ENCODE measurements at places on chromosomes 1 and 21.

DNA sequence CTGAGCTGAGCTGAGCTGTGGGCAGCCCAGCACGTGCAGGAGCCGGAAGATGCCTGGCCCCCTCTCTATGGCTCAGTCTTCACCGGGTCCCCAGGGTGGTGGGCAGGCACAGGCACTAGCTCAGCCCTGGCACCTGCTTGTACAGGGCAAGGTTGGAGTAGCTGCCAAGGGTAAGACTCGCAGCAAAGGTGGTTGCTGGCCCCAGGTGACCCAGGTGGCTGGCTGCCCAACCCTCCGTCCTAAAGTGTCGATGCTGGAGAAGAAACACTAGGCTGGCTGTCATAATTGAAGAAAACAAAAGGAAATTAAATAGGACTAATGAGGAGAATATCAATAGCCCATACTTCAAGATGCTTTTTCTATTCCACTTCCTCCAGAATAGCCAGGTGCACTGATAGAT is 77.1 kb upstream of the ACTL8 start:
- DNase-seq: no peak

- peak; percentile 54 for DNase-seq
Observed at GRCh38 chr1:53477651-53478501, 18.7 kb downstream of the DMRTB1 start.

DNA sequence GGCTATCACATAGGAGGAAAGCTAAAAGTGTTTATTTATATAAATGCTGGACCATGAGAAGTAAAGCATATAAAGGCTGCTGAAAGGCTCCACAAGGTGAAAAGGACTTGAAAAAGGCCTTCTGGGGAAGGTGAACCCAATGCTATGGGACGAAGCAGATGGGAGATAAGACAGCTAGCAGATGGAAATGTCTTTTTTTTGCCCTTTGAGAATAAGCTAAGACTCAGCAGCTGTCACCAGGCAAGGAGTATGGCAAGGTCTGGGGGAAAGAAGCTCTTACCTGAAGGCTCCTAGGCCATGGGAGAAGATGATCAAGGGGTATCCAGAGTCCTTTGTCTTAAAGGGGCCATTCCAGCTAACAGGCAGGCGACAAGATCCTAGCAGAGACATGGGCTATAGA is 9.9 kb downstream of the PAFAH2 start:
- no peak for DNase-seq

GRCh38 chr1:245986404-245987218 is 520.5 kb downstream of the SMYD3 start:
- no peak for DNase-seq

DNA sequence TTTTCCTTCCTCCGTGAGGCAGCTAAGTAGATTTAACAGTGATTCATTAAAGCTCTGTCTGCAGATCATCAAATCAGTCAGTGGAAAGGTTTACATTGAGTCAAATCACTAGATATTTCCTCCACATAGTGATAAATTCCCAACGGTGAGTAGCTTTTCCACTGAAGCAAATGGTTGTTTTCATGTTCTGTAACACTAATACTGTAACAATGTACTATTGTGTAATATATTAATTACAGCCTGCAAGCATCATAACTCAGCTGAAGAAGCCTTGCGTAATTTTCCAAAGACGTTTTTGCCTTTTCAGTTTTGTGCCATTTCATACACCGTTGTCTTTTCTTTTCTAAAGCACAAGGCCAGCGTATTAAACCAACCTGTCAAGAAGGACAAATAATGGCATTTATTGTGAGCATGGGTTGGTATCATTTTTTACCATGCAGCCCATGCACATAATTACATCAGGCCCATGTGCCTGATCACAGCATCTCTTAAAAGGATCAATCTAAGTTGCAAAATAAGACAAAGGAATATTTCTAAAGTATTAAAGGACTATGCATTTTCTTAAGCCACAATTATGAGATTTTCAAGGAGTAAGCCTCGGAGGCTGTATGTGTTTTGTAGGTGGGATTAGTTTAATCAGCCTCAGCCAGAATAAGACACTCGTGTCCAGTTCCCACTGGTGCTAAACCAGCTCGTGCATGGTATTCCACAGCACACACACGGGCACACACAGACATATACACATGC is 16.7 kb upstream of the PDE9A start:
- no peak for DNase-seq

DNA sequence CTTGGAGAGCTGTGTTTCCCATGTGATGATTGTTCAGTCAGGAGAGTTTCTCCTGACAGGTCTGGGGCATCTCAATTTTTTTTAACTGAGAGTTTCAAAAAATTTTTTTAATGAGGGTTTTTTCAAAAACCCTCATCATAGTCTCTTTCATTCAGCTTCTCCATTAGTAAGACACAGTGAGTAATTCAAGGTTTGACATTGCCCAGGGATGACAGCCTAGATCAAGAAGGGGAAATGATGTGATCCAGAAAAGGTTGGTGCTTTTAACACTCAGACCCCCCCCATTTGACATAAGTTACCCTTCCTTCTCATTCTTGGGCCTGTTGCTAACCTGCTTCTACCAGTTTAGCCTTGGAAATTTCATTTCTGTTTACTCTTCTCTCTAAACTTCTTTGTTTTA is 189.4 kb upstream of the HOOK1 start:
- DNase-seq: peak; percentile 72

- DNase-seq: no peak
Observed at GRCh38 chr21:41429305-41429704, 3.3 kb downstream of the MX1 start.

- no peak for DNase-seq
Observed at GRCh38 chr1:33397125-33397506, 33.8 kb downstream of the PHC2 start.

GRCh38 chr1:158146739-158147138 is 34.0 kb upstream of the CD1D start:
- no peak for DNase-seq

DNA sequence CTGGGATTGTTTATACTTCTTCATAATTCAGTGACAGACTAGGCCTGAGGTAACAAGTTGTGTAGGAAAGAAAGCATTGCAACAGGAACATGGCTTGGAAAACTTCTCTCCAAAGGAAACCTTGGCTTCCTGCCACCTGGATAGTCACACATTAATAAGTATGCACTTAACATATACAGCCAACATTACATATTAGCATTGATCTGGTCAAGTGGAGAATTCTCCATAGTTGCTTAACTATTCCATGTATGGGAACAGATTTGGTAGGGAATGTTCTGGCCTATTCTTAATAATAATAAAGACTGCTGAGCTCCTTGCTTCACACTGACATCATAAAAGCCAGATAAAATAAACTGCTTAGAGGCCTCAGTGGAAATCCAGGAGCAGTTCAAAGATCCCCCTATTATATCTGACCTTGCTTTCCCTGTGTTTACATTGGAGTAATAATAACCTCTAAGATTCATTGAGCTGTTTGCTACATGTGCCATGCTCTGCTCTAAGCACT is 27.2 kb upstream of the NFIA start:
- peak; percentile 58 for DNase-seq

DNA sequence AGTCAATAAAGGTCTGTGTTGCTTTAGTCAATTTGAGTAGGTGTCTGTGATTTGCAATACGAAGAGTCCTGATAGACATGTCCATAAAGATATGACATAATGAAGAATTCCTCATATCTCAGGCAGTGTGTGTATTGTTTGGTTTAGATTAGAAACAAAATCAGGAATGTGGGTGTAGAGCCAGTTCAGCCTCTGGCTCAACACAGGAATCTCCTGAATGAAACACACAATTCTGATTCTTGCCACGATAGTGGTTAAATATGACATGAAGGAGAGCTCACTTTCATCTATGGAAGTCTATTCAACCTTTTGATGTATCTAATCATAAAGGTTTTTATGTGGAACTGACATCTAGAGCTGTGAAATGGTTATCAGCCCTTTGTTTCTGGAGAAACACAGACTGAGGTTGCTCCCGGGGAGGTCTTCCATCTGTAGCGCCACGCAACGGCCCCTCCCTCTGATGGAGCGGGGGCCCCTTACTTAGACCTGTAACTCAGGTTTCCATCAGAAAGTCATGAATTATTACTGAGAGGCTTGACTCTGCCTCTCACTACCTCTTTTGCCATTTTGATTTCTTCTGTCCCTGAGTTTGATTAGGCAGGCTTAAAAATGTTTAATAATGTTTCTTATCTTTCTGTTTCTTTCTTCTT is 19.5 kb downstream of the TSPAN2 start:
- no peak for DNase-seq

GRCh38 chr1:48939042-48939441 is 162.4 kb upstream of the BEND5 start:
- peak; percentile 17 for DNase-seq

DNA sequence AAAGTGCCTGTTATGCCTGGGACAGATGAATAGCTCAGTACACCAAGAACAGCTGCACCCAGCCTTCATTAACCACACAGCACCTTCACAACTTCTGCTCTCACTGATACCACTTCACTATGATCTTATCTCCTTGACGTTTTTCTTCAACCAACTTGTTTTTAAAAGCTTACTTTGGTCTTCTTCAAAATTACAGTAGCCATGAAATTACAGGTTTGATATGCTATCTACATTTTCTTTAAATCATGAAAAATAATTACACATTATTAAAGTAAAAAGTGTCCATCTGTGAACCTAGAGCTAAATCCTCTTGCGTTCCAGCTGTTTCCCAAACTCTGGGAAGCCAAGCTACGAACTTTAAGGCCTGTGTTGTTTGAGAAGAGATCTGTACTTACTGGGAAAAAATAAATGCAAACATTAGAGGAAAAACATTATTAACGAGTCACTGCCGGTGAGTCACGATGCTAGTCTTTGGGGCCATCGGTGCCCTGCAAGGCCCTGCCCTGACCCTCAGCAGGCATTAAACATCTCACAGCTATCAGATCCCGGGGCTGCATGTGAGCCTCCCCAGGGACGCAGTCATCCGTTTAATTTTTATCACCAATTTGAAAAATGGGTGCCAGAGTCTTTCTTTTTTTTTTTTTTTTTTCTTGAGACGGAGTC is 56.3 kb upstream of the GPR153 start:
- no peak for DNase-seq

DNA sequence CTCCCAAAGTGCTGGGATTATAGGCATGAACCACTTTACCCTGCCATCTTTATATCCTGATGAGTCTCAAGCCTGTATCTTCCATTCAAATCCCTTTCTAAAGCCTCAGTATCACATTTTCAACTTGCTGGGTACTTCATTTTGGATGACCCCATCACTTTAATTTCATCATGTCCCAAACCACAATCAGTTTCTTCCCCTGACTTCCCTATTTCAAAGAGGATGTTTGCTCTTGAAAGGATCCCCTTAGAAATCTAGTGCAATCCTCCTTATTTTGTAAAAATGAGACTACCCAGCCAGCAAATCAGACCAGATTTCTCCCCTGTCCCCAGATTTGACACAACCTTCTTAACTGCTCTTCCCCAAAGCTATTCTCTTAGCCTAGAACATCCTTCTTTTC is 7.0 kb upstream of the TRIT1 start:
- no peak for DNase-seq

- no peak for DNase-seq
Observed at GRCh38 chr1:191702124-191702523, 456.1 kb upstream of the RGS18 start.

- no peak for DNase-seq
Observed at GRCh38 chr1:58149271-58149812, 397.2 kb downstream of the OMA1 start.

DNA sequence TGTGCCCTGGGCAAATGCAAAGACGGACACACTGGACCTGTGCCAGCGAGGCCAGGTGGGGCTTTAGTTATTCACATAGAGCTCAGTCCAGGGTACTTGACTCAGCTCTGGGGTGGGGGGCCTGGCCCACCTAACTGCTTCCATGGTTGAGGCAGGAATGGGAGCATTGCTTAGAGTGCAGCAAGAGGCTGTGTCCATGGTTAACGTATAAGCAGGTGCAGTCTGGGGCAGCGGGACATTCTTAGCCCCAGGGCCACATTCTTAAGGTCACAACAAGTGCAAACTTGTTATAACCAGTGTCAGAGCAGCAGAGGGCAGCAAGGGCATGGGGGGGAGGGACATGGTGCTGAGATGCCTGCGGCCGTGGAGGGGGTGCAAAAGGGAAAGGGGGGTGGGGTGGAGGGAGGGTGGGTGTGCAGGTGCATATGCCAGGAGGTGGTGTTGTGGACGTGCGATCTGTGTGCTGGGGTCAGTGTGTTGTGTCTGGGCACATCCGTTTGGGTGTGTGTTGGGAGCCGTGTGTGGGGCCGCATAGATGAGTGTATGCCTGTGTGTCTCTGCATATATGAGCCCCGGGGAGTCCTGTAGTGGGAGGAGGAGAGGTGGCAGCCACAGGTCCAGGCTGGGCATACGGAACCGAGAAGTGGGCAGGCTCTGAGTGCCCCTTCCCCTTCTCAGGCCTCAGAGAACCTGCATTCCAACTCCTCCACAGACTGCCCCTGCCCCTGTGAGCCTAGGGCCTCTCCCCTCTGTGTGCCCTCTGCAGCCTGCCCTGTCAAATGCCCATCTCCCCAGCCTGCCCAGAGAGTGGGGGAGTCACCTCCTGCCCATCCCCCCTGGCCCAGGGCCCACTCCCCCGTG is 8.4 kb downstream of the KCNJ10 start:
- DNase-seq: no peak

DNA sequence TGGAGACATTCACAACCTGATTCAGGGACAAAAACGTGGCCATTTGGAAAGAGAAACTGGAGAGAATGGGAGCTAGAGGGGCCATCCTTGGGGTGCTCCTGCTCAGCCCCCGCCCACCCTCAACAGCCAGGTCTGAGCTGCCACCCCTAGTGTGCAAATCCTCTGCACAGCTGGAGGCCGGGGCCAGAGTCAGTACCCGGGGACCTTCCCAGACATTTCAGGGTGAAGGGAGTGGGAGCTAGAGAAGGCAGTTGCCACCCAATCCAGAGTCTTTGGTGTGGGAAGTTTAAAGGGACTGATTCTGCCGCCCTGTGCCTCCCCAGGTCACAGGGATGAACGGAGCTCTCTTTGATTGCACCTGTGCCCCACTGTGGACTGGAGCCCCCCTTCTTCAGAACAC is 397.4 kb downstream of the MATN1 start:
- DNase-seq: no peak

DNA sequence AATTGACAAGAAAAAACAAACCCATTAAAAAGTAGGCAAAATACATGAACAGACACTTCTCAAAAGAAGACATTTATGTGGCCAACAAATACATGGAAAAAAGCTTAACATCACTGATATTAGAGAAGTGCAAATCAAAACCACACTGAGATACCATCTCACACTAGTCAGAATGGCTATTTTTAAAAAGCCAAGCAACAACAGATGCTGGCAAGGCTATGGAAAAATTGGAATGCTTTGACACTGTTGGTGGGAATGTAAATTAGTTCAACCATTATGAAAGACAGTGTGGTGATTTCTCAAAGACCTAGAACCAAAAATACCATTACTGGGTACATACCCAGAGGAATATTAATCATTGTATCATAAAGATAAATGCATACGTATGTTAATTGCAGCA is 641.1 kb upstream of the B3GALT2 start:
- DNase-seq: no peak

DNA sequence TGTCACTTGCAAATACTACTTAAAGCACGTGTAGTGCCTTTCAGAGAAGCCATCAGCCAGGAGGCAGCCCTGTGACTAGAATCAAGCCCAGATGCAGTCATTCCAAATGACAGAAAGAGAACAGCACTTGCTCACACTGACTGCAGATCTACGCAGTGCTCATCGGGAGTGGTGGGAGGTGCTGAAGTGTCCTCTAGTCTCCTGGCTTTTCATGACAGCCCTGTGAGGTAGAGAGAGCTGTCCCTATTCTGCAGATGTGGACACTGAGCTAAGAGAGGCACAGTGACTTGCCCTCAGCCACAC is 62.3 kb upstream of the EDN2 start:
- no peak for DNase-seq

- no peak for DNase-seq
Observed at GRCh38 chr1:24966121-24966723, 36.1 kb upstream of the RUNX3 start.
